ENCODE measurements at places on chromosomes 1 and 21.

GRCh38 chr1:13730751-13731482 is 30.9 kb downstream of the PRDM2 start:
- no peak for DNase-seq

GRCh38 chr1:222554177-222554576 is 6.3 kb upstream of the HHIPL2 start:
- no peak for DNase-seq

- no peak for DNase-seq
Observed at GRCh38 chr1:153490272-153491051, 30.0 kb upstream of the S100A7 start.

DNA sequence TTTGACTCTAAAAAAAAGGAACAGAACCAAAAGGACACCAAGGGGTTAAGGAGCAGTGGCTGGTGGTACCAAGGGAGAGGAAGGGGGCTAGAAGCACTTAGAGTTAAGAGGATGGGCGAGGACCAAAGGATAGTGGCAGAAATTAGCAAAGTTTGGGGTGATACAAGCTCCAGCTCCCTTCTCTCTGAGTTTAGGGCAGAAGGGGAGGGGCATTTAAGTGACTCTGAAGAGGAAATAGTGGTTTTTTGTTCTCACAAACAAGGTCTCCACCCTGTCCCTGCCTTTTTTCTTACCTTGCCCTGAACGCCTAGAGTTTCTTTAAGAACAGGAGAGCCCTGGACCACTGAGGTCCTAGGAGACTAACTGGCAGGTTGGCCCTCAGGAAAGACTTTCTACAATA is 3.3 kb downstream of the CDC42SE1 start:
- DNase-seq = no peak
